ENCODE measurements at places on chromosomes 16 and 17. TPM values are rescaled to one million over a fixed set of nuclear protein-coding genes. Genes with fewer than 3 reads are reported as not detected.
A peak's percentile ranks its signal among the peaks of the same experiment; 100 is the strongest.

GRCh38 chr17:64628641-64629040 is 33.5 kb downstream of the SMURF2 start:
- no peak for DNase-seq

DNA sequence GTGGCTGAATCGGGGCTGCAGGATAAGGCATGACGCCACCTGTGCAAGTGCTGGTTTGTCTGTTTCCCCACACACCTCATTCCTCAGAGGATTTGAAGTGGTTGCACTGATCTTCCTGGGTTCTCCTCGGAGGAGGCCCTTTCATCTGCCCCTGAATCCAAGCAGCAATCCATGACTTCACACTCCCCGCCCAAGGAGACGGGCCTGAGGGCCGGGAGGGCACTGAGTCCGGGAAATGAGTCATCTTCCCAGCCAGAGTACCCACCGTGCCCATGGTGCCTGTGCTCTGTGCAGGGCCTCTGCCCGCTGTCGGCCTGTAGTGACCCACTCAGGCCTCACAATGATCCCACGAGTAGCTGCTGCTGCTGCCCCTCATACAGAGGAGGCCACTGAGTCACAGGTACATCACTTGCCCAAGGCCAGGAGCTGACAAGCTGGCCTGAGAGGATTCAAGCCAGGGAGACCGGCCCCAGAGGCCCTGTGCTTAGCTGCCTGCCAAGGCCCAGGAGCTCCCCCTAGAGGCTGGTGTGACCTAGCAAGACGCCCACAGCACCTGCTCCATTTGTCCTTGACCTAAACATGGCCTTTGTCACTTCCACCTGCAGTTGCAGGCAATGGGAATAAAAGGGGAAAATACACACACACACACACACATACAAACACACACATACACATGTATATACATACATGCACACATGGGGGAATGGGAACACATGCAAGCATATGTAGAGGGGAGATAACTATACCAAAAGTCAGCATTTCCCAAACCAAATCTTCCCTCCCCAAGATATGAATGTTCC is 240.0 kb downstream of the C16orf95 start:
- peak; percentile 86 for DNase-seq

- DNase-seq: no peak
Measured at GRCh38 chr16:71855937-71856662, 10.3 kb downstream of the ATXN1L start.

Gene TMEM204
- total RNA-seq: not detected

Gene VPS9D1
- 5.6 TPM for total RNA-seq

GRCh38 chr17:32445074-32445415 is 735 bp downstream of the PSMD11 start:
- peak; percentile 46 for DNase-seq

Gene PMFBP1
- 1.6 TPM for total RNA-seq

DNA sequence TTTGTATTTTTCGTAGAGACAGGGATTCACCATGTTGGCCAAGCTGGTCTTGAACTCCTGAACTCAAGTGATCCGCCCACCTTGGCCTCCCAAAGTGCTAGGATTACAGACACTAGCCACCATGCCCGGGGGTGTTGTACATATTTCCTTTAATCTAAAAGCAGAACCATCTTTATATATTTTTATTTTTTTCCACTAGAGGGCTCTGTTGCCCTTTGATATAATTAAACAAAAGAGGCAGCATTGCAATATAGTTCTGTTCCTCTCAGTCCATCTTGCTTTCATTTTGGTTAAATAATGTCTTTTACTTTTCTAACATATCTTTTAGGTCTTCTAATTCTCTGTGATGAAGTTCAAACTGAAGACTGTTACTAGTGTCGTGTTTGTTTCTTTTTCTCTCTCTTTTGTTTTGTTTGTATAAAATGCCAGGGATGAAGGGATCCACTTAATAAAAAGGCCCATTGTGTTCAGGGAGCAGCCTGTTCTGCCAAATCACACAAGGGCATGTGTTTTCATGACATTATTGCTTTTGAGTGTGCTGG is 23.4 kb downstream of the WWOX start:
- no peak for DNase-seq

Gene KCNJ18
- total RNA-seq: not detected

Gene NPIPB8
- total RNA-seq: not detected

Gene PITPNM3
- total RNA-seq: 2.7 TPM
